ENCODE measurements at places on chromosomes 5 and 9.

GRCh38 chr5:39424736-39425637 is at the start of gene DAB2:
DAB2 (minus strand) TSS chr5:39424980; CDS start chr5:39394320, 30,660 bp downstream.
- peak; percentile 73 for DNase-seq

GRCh38 chr9:84698323-84698722 is 28.8 kb downstream of the NTRK2 start:
- no peak for DNase-seq

DNA sequence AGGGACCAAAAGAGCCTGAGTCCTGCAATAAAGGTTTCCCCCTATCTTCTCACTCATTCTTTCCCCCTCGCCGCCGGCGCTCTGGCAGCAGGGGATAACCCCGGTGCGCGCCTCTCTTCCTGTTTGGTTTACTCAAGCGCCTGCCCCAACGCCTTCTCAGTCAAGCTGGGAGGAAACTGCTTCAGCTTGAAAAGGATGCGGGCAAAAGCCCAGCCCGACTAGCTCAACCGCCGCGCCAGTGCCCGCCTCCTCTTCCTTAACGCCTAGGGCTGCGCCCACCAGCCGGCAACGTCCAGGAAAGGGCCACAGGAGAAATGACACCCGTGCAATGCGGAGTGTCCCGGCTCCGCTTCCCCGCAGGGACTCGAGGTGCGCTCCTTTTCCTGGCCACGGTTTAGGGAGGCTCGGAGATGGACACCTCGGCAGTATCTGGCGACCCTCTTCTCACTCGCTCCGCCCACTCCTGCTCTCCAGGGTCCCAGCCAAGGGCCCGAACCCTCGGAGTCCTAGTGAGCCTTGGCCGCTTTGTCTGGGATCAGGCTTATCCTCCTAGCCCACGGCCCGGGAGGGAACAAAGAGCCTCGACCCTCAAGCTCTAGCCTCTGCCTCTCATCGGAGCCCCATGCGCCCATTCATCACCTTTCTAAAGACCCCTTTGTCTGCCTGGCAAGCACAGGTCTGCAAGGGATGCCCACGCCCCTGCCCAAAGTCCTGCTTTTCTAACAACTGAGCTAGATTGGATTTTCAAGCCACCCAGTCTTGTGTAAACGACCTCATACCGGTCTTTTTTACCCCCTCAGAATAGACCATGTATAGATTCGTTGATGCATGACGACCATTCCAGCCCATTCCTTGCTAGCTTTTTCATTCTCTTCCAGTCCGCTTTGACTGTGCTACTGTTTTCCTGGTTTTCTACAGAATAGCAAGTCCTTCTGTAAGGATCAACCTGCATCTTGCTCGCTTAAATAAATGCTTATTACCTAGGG is 2.0 kb downstream of the ST8SIA4 start:
- DNase-seq = peak; percentile 98

DNA sequence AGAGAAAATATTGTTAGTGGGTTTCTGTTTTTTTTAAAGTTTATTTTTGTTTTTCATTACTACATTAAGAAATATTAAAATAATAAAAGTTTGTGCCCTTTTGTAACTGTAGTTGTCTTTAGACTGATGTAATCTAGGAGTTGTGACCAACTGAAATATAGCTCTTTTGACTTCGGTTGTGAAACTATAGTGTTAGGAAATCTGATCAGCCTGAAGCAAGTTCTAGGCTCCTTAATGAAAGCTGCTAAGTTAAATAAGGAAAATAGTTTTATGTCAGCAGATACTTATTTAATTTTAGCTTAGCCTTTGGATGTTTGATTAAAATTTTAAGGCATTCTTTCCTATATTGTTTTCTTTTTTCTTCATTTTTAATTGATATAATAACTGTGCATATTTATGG is 14.2 kb downstream of the AP3S1 start:
- peak; percentile 66 for DNase-seq

DNA sequence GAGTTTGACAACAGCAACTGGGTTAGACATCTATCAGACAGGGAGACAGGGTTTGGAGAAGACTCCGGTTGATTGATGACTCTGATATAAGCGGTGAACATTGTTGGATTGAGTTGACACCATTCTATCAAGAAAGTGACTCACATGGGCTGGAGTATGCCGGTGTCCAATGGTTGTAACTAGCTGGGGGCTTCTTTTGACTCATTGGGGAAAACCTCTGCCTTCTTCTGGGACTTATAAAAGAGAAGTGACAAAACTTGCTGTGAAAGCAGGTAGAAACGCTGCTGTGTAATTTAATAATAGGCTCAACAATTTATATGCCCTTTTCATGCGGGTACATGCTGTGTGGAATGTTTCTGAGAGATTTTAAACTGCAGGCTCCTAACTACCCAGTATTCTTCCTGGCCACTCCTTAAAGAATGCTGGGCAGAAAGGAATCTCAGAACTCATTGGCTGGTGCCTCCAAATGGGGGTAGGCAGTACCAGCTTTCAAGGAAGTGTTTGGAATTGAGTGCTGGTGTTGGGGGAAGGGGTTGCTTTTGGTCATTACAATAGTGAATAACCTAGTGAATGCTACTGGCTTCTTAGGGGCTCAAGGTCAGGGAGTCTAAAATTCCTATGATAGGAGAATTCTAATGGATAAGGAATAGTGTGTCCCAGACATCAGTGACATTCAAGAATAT is 43.9 kb downstream of the FYB1 start:
- no peak for DNase-seq

GRCh38 chr5:150092159-150092787 is 5.9 kb upstream of the CSF1R start:
- DNase-seq = no peak

- no peak for DNase-seq
Measured at GRCh38 chr5:91118354-91118753, 264.8 kb downstream of the ARRDC3 start.

GRCh38 chr9:83477120-83477519 is 61.1 kb downstream of the FRMD3 start:
- no peak for DNase-seq

GRCh38 chr5:74516211-74516636 is 124.3 kb downstream of the ENC1 start:
- no peak for DNase-seq

GRCh38 chr9:32350682-32351081 is 33.8 kb upstream of the ACO1 start:
- peak; percentile 72 for DNase-seq

DNA sequence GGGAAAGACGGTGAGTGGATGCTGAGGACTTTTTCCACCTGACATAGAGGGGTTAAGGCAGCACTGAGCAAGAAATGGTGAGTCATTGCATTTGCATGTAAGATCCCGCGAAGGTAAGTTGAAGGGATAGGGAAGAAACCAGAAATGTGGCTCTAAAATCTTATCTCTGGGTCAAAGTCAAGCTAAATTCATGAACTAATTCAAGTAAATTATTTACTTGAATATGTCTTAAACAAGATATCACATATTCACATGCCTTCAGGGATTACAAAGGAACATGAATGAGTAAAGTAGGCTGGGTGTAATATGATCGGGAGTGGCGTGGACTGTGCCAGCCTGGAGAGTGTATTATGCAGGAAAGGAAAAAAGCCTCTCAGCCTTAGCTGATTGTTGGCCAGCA is 74.4 kb upstream of the EQTN start:
- DNase-seq = no peak

GRCh38 chr9:75866273-75866871 is 24.1 kb upstream of the PCSK5 start:
- DNase-seq = peak; percentile 28

GRCh38 chr5:79595086-79595485 is 17.2 kb upstream of the TENT2 start:
- no peak for DNase-seq

DNA sequence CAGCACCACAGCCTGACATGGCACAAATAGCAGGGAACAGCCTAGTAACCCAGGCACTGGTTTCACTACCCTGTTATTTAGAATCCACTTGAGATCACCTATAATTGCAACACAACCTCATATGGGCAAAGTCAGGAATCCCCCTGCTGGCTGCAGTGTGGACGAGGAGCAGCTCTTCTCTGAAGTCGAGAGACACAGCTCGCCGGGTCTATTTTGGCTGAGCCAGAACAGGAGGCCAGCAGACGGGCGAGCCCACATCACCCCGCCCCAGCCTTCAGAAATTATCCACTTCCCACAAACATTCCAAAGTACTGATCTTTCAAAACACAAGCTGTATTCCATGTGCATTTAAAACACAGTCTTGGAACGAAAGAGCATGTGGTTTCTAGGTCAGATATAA is 179.0 kb downstream of the ROR2 start:
- DNase-seq = peak; percentile 22

- no peak for DNase-seq
Measured at GRCh38 chr5:98105681-98106080, 667.8 kb upstream of the RGMB start.

Data from NB4 (cell line).